ENCODE measurements at places on chromosomes 11 and 22.
A peak's percentile ranks its signal among the peaks of the same experiment; 100 is the strongest.

GRCh38 chr11:34839969-34840368, 76.2 kb downstream of the APIP start:
- no peak for DNase-seq

- no peak for DNase-seq
Measured at GRCh38 chr11:17606233-17607082, 59.4 kb downstream of the OTOG start.

DNA sequence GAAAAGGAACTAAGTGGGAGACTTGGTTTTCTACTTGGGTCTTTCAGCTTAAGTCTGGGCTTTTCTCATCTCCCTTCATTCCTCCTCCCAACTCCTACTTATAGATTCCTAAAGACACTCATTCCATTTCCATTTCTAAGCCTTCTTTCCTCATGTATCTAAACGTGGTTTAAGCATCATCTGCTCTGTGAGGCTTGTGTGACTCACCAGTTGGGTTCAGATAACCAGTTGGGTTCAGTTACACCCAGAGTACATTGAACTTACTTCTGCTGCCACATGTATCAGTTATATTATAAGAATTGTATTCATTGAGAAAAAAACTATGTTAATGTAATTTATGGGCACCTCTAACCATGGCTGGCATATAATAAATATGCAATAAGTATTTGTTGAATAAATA, 831.2 kb upstream of the CCDC90B start:
- DNase-seq: no peak

DNA sequence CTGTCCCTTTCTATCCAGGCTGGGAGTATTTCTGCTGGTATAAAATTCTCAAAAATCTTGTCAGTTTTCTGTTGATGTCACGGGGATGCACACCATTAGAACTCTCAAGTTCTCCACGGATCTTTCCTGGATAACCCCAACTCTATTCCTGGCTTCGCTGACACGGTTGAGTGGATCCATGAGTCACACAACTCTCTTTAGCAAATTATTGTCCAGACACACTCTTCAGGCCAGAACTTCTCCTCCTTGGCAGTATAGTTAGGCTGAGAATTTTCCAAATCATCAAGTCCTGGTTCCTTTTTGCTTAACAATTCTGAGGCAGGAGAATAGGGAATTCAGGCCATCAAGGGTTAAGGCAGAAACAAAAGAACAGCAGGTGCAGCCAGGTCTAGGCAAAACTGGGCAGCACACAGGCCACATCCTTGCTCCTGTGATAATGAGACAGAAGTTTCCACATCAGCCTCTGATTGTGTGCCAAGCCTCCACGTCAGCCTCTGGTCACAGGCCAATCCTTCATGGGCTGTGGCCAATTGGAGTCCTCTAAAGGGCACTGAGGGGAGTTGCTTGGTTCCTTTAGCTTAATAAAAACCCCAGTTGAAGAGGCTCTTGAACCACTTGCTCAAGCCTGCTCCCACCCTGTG, 5.7 kb upstream of the ACAT1 start:
- DNase-seq: peak; percentile 47

- DNase-seq: peak; percentile 86
Measured at GRCh38 chr11:62431171-62431901, 12.5 kb downstream of the SCGB1A1 start.

GRCh38 chr11:78525720-78526119, 48.9 kb downstream of the NARS2 start:
- no peak for DNase-seq

DNA sequence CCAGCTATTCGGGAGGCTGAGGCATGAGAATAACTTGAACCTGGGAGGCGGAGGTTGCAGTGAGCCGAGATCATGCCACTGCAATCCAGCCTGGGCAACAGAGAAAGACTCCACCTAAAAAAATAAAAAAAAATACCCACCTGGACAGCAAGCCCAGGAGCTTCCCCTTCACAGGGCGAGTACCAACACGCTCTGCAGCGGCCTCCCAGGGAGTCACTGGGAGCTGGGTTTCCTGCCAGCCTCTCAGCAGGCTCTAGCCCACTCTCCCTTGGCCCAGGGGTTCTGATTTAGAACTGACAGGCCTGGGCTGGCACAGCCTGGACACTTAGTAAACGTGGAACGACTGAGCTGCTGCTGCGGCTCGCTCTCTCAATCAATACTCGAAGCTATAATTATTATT, 2.0 kb upstream of the CABP7 start:
- no peak for DNase-seq

GRCh38 chr22:39592081-39593065, 21.8 kb downstream of the CACNA1I start:
- peak; percentile 21 for DNase-seq

DNA sequence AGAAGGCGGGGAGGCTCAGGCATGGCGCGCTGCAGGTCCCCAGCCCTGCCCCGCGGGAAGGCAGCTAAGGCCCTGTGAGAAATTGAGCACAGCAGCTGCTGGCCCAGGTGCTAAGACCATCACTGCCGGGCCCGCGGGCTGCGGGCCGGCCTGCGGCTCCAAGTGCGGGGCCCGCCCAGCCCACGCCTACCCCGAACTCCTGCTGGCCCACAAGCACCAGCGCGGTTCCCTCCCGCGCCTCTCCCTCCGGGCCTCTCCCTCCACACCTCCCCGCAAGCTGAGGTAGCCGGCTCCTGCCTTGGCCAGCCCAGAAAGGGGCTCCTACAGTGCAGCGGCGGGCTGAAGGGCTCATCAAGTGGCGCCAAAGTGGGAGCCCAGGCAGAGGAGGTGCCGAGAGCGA, 4.6 kb upstream of the RDX start:
- no peak for DNase-seq

DNA sequence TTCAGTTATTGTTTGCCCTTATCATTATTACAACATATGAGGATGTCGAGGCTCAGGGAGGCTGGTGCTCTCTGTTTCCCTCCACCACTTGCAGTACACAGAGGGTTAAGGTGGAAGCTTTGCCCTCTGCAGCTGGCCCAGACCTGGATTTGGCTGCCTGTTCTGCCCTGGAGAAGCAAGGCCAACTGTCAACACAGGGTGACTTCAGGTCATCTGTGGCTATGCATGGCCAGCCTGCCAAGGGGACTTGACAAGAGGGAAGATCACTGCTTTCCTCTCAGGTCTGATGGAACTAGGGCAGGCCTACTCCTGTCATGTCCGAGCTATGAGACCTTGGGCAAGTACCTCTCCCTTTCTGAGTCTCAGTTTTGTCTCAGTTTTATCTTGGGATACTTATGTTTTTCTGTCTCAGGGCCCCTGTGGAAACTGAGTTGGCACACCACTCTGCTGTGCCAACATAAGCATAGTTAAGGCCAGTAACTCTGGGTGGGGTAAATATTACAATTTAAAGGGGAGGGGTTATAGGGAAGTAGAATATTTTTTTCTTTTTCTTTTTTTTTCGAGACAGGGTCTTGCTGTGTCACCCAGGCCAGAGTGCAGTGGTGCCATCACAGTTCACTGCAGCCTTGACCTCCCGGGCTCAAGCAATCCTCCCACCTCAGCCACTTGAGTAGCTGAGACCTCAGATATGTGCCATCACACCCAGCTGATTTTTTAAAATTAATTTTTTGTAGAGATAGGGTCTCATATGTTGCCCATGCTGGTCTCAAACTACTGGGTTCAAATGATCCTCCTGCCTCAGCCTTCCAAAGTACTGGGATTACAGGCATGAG, 2.4 kb upstream of the THRSP start:
- no peak for DNase-seq

GRCh38 chr11:133656082-133656635, 123.9 kb upstream of the OPCML start:
- no peak for DNase-seq

Data from BJ (cell line).